Activated CD8-positive, alpha-beta memory T cell treated with anti-CD3 and anti-CD28 coated beads, Interleukin-2, amount 50 U/mL, for 48 hours (primary cell): ENCODE measurements at places on chromosomes 16 and 17.
A peak's percentile ranks its signal among the peaks of the same experiment; 100 is the strongest.

- no peak for DNase-seq
Measured at GRCh38 chr17:17877529-17878358, 41.0 kb upstream of the SREBF1 start.

DNA sequence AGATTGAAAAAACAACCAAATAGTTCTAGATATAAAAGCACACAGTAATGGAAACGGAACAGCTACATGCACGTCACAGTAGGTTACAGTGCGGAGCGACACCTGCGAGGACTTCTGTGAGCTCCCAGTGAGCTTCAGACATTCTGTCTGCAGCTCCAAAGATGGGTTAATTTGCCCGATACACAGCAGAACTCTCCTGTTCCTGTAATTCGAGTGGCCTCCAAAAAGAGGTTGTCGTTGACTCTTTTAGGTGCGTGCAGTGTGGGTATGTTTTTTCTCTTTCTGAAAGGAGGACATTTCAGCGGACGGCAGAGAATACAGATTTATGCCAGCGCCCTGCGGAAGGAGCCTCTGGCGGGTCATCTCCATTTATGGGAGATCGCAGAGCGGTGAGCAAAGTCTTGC lies 2.9 kb downstream of the OR1F1 start:
- DNase-seq = no peak

GRCh38 chr17:40170325-40170724 lies 6.9 kb upstream of the RAPGEFL1 start:
- DNase-seq = no peak

DNA sequence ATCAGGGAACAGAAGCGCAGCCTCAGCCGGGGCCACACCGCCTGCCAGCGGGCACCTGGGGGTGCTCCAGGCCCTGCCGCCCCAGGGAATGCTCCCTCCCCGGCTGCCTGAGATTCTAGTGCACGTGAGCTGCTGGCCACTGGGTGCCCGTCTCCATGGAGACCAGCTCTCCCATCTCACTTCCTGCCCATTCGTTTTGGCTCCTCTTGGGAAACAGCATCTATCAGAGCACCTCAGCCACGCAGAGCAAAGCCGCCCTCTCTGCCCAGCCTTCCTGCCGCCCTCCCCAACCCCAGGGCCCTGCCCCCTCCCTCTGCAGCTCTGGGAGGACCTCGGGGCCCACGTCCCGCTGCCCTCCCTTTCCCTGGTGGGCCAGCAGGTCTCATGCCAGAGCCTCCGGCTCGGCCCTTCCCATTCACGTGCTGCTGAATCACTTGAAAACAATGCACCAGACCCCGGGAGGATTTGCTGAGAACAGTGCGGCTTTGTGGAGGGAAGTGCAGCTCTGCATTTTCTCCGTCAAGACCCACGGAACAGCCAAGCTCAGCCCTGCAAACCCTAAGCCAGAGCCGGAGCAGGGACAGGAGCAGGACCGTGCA lies 19.4 kb downstream of the CEP295NL start:
- DNase-seq = no peak

- DNase-seq = no peak
Measured at GRCh38 chr16:77663711-77664110, 58.6 kb upstream of the NUDT7 start.

DNA sequence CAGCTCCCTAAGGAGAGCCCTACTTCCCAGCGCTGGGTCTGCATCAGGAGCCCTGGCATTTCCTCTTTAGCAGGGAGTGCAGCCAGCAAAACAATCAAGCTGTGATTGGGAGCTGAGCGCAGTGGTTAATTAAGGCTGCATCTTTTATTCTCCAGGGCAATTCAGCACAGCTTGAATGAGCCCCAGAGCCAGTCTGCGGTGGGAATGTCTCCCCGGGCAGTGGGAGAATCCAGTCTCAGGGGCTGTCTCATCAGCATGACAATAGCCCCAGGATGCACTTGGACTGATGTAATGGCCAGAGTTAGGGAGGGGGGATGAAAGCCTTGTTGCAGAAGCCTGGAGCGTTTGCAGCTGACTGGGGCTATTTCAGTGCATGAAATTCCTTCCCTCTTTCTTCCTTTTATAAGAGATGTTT lies 292.6 kb upstream of the SOX9 start:
- DNase-seq = no peak

GRCh38 chr17:63524051-63524450 lies 893 bp downstream of the KCNH6 start:
- DNase-seq = no peak

- no peak for DNase-seq
Measured at GRCh38 chr17:28385037-28385400, 13.5 kb downstream of the SARM1 start.

DNA sequence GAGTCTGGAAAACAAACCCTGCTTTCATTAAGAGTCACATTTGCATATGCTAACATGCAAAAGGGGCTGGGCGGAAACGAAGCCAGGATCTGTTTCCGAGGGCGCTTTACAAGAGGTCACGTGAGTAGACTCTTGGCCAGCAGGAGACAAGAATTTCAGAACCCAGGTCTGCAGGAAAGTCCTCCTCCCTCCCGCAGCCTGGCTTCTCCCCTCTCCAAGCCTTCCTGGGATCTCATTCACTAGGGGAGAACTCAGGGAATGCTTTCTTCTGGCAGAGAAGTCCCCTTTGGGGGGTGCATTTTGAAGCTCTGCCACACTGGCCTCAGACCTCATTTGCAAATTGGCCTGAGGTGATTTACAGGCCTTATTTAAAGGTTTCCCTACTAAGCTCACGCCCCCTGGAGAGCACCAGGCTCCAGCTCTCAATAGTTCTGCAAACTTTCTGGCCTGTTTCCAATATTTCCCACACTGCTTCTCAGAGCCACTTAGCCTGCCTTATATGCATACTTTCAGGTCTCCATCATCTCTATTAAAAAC lies 57.2 kb upstream of the CACNG5 start:
- no peak for DNase-seq

- DNase-seq = peak; percentile 48
Measured at GRCh38 chr17:50944902-50945720, 79.0 kb upstream of the TOB1 start.

- DNase-seq = no peak
Measured at GRCh38 chr17:34761646-34762045, 182.3 kb downstream of the TMEM132E start.

- DNase-seq = no peak
Measured at GRCh38 chr16:86713021-86713631, 134.8 kb downstream of the FOXL1 start.

- no peak for DNase-seq
Measured at GRCh38 chr17:73610331-73610911, 33.8 kb downstream of the SDK2 start.

GRCh38 chr16:17224350-17224749 lies 246.4 kb downstream of the XYLT1 start:
- DNase-seq = no peak

GRCh38 chr17:65175952-65176351 lies 38.8 kb downstream of the RGS9 start:
- no peak for DNase-seq

DNA sequence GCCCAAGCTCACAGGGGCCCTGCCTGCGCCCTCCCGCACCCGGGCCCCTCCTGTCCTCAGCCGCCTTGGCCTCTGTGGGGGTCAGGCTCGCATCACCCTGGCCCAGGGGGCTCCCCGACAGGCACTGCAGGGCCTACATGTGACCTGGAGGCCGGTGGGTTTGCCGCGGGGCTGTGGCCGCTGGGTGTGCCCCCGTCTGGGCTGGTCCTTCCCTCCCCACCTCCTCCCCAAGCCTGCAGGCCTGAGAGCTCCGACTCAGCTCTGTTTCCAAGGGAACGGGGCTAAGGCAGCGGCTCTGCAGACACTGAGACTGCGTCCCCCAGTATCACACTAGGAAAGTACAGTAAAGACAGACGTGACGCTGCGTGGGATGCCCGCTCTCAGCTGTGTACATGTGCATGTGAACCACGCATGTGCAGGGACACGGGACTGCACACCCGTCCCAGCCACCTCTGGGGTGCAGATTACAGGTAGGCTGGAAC lies 16.5 kb upstream of the WDR45B start:
- no peak for DNase-seq

GRCh38 chr17:8472663-8473062 lies 37.0 kb downstream of the NDEL1 start:
- no peak for DNase-seq

- no peak for DNase-seq
Measured at GRCh38 chr17:78882540-78883088, 20.4 kb downstream of the CEP295NL start.

- DNase-seq = no peak
Measured at GRCh38 chr16:78372277-78372676, 272.8 kb downstream of the WWOX start.

GRCh38 chr16:57982385-57982784 lies 11.5 kb upstream of the CNGB1 start:
- no peak for DNase-seq

GRCh38 chr17:7632492-7632894 lies 2.6 kb downstream of the SHBG start:
- no peak for DNase-seq

DNA sequence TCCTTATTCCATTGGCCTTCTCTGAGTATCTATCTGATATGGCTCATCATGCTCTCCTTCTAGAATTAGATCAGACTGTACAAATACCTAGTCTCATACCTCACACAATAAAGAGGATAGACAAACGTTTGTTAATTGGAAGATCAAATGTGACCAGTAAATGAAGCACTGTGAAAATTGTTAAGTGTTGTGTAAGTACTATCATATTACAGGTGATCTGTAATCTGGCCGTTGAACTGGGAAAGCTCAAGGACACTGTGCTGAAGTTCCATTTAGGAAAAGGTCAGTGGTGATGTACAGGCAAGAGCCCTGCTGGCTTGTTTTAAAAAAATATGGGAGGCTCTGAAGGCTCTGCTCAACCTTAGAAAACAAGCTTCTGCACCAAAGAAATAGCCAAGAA lies 38.5 kb upstream of the CORO6 start:
- DNase-seq = no peak

DNA sequence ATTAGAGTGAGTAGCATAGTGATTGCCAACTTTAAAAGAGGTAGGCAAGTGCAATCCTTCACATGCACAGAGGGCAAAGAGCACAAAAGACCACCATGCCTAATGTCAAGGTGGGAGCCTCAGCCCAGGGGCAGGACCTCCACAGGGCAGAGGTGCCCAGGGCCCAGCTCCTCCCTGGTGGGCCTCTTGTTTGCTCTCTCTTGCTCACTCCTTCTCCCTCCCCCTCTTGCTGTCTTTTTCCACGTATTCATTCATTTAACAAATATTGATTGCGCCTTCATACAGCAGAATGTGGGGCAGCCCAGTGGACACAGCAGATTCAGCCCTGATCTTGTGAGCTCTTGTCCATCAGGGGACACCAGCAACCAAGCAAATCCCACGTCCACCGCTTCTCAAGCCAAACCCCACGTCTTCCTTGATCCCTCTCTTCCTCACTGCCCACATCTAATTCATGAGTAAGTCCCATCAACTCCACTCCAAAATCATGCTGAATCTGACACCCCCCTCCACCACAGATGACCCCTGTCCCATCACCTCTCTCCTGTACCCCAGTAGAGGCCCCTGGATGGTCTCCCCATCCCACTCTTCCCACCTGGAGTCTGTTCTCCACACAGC lies 44.1 kb upstream of the RPL38 start:
- DNase-seq = peak; percentile 28

DNA sequence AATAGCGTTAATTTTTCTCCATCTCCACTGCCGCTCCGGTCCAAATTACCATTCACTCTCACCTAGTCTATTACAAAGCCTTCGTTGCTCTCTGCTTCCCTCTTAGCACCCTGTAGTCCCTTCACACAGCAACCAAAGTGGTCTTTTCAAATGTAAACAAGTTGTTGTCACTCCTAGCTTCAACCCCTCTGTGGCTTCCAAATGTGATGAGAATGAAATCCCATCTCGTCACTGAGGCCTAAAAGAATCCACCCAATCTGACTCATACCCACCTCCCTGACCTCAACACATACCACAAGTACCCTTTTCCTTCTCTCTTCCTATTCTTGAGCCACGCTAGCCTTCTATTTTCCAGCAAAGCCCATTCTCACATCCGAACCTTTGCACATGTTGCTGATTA lies 2.2 kb upstream of the PELP1 start:
- DNase-seq = no peak

DNA sequence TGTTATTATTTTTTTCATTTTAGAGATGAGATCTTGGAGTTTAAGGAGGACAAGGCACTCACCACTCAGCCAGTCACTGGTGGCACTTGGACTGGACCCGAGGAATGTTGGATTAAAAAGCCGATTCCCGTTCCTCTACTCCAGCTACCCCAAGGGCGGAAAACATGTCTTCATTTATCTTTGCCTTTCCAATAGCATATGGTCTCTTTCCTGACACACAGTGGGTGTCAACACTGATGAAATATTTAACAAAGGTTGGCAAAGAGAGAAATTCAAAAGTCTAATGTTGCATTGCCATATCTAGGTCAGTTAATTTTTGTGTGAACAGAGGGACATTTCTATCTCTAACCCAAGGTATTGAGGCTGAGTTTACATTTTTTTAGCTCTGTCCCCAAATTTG lies 459.7 kb downstream of the RBFOX1 start:
- DNase-seq = no peak

DNA sequence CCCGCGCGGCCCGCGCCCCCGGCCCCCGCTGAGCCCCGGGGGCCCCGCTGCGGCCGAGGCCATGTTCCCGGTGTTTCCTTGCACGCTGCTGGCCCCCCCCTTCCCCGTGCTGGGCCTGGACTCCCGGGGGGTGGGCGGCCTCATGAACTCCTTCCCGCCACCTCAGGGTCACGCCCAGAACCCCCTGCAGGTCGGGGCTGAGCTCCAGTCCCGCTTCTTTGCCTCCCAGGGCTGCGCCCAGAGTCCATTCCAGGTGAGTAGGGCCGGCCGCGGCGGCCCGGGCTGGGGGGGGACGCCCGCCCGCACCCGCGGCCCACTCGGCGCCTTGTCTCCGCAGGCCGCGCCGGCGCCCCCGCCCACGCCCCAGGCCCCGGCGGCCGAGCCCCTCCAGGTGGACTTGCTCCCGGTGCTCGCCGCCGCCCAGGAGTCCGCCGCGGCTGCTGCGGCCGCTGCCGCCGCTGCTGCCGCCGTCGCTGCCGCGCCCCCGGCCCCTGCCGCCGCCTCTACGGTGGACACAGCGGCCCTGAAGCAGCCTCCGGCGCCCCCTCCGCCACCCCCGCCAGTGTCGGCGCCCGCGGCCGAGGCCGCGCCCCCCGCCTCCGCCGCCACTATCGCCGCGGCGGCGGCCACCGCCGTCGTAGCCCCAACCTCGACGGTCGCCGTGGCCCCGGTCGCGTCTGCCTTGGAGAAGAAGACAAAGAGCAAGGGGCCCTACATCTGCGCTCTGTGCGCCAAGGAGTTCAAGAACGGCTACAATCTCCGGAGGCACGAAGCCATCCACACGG lies 504 bp downstream of the MAZ start:
- peak; percentile 85 for DNase-seq
